ENCODE measurements at places on chromosomes 11 and 22.

DNA sequence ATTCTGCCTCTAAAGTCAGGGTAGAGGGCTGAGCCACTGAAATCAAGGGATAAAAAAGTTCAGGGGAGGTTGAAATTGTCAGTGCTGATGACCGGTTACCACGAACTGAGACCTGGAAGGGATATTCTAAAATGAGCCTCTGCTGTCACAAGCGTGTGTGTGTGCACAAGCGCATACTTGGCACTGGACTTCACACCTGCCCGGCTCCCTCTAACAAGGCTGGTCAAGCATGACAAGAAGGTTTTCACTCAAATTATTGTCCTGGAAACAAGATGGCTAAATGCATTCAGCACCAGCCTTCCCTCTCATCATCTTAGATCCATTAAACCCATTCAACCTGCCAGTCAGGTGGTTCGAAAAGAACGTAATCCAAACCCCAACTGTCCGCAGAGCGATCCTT is 54.8 kb upstream of the CECR2 start:
- DNase-seq, result no peak

GRCh38 chr11:87572881-87573280 is 535.1 kb downstream of the TMEM135 start:
- no peak for DNase-seq

DNA sequence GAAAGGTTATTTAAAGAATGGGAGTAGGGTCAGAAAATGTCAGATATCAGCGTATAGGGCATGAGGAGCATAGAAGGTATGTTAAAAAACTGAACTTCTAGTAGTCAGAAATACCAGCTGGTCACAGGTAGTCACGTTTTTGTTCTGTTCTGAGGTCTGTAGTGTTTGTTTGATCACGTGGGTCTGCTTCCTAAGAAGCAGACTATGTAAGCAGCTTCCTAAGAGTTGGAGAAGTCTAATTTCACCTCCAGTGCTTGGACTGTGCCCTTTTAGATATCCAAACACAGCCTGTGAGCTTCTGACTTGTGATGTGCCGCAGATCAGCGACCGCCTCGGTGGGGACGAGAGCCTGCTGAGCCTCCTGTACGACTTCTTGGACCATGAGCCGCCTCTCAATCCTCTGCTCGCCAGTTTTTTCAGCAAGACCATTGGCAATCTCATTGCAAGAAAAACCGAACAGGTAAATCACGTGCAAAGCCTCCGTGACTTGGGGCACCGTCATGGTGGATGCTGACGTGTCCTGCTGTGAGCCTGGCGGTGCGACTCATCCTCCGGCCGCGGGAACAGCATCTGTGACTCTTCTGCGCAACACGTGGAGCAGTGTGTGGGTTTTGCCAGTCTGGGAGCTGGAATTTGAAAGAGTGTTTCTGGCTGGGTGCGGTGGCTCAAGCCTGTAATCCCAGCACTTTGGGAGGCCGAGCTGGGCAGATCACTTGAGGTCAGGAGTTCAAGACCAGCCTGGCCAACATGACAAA is 63.5 kb downstream of the PPP6R2 start:
- DNase-seq, result no peak

DNA sequence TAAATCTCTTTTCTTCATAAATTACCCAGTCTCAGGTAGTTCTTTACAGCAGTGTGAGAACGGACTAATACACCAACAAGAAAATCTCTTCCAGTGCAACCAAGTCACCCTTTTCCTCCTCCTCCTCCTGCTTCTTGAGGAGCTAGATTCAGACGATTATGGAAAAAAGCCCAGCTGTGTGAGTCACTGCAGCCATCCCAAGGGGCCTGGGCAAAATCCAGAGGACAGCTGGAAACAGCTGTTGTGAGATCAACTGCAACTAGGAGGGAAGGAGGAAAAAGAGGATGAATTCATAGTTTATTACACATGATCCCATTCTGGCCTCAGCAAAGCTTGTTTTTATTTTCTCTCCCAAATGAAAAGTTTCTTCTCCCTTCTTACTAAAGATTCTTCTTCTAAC is 32.9 kb downstream of the RBFOX2 start:
- no peak for DNase-seq

- no peak for DNase-seq
These were observed 109.2 kb downstream of the TSPAN18 start for GRCh38 chr11:44835938-44836337.

- no peak for DNase-seq
These were observed 450.1 kb upstream of the LUZP2 start for GRCh38 chr11:24046731-24047130.

- no peak for DNase-seq
These were observed 5.8 kb downstream of the PITPNB start for GRCh38 chr22:27913162-27913741.

DNA sequence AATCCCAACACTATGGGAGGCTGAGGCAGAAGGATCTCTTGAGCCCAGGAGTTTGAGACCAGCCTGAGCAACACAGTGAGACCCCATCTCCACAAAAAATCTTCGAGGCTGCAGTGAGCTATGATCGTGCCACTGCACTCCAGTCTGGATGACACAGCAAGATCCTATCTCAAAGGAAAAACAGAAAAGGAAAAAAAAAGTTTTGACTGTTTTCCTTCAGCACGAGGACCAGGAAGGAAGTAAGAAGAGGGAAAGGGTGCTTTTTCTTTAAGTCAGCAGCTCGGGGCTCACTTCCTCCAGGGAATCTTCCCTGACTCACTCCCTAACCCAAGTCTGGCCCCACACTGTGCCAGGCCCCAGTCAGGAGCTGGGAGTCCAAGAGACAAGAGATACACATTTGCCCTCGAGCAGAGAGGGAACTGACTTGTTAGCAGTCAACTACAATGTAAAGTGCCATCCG is 14.2 kb downstream of the ARRB1 start:
- no peak for DNase-seq

All from stimulated activated CD4-positive, alpha-beta T cell treated with anti-CD3 and anti-CD28 coated beads, Interleukin-1b, Interleukin-23, amount 100 ng/mL, for 48 hours (primary cell).